HuH-7.5 (cell line): ENCODE measurements at places on chromosomes 13 and 19.

- DNase-seq = no peak
Measured at GRCh38 chr13:110114316-110114715, 192.6 kb downstream of the COL4A1 start.

DNA sequence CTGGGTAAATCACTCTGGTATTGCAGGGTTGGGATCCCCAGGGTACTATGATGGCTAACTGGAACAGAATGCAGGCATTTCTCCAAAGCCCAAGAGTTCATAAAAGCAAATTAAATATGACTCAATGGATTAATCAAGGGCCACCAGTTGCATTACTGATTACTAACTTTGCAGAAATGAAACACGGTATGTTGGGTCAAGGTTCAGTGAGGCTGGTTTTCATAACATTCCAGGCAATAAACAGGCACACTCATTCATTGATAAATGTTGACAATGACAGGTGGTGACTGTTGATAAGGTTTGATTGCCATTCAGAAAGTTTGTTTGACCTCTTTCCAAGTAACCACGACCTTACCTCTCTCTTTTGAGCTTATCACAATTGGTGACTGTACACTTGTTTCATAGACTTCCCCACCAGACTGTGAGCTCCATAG is 506 bp upstream of the AP1M1 start:
- no peak for DNase-seq

GRCh38 chr19:49361438-49362047 is 673 bp downstream of the TEAD2 start:
- peak; percentile 92 for DNase-seq

DNA sequence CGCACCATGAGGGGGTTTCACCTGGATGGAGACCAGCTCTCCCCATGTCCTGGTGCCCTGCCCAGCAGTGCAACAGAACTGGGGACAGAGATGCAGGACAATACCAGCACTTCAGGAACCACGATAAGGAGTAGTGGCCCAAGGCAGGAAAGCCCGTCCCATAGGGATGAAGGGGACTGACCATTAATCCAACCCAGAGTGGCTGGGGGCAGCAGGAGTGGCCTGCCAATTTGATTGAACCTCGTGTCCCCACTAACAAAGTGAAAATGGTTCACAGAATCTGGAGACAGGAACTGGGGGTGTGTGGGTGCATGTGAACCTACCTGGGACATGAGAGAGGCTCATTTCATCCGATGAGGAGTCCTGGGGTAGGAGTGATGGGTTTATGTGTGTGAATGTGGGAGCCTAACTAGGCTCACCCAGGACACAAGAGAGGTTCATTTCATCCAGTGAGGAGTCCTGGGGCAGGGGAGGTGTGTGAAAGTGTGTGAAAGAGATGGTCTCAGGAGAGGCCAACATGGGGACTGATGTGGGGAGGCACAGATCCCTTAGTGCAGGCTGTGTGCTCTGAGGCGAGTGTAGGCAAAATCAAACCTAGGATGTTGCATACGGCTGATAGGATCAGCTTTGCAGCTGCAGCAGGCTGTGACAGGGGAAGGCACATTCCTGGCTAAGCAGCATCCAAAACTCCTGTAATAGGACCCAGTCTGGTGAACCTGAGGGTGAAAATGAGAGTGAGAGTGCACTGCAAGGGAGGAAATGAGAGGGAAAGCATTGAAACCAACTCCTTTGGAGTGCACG is 98.2 kb downstream of the ZNF429 start:
- DNase-seq = no peak

DNA sequence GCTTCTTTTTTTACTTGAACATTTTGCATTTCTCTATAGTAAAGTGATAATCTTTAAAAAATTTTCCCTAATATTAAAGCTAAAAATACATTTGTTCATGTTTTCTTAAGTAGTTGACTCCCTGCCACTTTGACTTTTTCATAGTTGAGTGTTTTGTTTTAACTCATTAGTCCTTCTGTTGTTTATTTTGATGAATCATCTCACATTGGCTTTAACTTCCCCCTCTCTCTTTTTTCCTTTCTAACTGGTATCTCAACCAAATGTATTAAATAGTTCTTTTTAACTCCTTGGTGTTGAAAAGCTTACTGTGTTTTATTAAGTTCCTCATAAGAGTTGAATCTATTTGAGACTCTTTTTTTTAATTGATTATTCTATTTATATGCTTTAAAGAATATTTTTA is 2.8 kb downstream of the TNFSF13B start:
- DNase-seq = no peak

- peak; percentile 65 for DNase-seq
Measured at GRCh38 chr19:46529622-46530451, 34.2 kb upstream of the PNMA8B start.

GRCh38 chr13:106182404-106182803 is 353.1 kb downstream of the EFNB2 start:
- no peak for DNase-seq

DNA sequence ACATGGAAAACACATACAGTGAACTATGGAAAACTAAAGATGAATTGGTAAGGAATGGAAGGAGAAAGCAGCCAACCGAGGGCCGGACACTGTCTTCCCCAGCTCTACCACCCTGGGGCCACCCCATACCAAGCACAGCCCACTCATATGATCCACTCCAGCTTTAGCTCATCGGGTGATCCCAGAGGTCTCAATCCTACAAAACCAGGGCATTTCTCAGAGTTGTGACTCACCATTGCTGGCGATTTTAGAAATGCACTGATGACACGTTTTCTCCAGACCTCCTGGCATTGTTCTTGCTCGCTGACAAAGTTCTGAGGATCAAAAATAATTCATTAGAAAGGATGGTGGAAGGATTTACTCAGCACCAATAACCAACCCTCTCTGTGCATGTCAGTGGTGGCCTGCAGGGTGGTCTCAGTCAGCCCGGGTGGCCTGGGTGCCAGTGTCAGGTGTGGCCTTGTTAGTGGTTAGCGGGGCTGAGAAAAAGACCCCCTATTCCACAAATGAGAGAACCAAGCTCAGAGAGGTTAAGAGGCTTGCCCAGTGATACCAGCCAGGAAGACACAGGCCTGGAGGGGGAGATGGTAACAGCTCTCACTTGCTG is 6.6 kb downstream of the TMEM272 start:
- DNase-seq = no peak

- no peak for DNase-seq
Measured at GRCh38 chr19:32181216-32181920, 164.0 kb upstream of the ZNF507 start.

- DNase-seq = no peak
Measured at GRCh38 chr13:60976367-60976766, 439.3 kb downstream of the PCDH20 start.

- no peak for DNase-seq
Measured at GRCh38 chr13:36061054-36061453, 70.1 kb downstream of the DCLK1 start.
